Lower leg skin (tissue), 4 donors: ENCODE measurements at places on chromosomes 1 and 21. TPM values are rescaled to one million over a fixed set of nuclear protein-coding genes. Genes with fewer than 3 reads are reported as not detected.

The PRRX1 gene
- 20.9 TPM for total RNA-seq

DNA sequence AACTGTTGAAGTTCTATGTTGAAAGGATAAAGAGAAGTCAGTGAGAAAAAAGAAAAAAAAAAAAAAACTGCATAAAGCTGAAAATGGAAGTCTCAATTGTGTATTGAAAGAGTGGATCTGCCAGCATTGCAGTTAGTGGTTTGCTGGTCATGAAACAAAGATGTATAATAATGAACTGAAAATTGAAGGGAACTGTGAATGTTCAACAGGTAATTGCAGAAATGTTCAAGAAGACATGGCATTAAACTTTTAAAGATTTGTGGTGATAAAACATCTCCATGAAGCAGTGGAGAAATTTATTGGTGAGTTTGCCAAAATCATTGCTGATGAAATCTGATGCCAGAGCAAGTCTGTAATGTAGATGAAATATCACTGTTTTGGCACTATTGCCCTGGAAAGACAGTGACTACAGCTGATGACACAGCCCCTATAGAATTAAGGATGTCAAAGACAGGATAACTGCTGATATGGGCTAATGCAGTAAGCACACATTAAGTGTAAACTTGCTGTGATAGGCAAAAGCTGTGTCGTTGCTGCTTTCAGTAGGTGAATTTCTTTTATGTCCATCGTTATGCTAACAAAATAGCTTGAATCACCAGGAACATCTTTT is 71.0 kb downstream of the RD3 start:
- no peak for DNase-seq

DNA sequence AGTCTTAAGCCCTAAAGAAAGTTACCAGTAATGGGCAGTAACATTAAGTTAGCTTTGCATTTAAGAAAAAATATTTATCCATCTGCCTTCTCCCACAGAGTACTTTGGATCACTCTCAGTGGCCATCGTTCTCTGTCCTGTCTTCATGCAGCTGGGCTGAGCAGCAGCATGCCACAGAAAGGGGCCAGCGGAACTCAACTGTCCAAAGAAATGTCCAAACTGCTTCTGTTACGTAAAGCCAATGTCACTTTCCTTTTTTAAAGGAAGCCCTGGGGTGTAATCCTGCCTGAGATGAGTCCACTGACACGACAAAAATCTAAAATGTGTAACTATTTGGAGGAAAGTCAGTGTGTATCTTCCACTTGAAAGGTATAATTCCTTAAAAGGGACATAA is 291.6 kb downstream of the SMYD3 start:
- DNase-seq: no peak

DNA sequence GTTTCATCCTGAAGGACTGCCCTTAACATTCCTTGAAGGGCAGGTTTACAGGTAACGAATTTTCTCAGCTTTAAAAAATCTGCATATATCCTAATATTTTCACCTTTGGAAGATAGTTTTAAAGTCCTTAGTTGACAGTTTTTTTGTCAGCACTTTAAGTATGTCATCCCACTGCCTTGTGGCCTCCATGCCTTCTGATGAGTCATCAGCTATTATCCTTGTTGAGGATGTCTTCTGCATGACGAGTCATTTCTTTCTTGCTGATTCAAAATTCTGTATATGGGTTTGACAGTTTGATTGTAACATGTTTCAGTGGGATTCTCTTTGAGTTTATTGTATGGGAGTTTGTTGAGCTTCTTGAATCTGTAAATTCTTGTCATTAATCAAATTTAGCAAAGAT is 500.6 kb downstream of the DISC1 start:
- no peak for DNase-seq

- DNase-seq: no peak
Measured at GRCh38 chr1:235933017-235933765, 66.5 kb upstream of the LYST start.
